ENCODE measurements at places on chromosomes 12 and 14. TPM values are rescaled to one million over a fixed set of nuclear protein-coding genes. Genes with fewer than 3 reads are reported as not detected.

- no peak for DNase-seq
Observed at GRCh38 chr14:105421723-105422615, 2.3 kb downstream of the MTA1 start.

Gene RNASE1
- not detected for polyA plus RNA-seq

- no peak for DNase-seq
Observed at GRCh38 chr12:92828565-92828964, 100.5 kb downstream of the EEA1 start.

- DNase-seq, result no peak
Observed at GRCh38 chr14:104420990-104421389, 158.6 kb upstream of the C14orf180 start.
